LHCN-M2 (cell line): ENCODE measurements at places on chromosomes 6 and 20.
A peak's percentile ranks its signal among the peaks of the same experiment; 100 is the strongest.

GRCh38 chr6:3561725-3562124, 104.9 kb upstream of the SLC22A23 start:
- peak; percentile 23 for DNase-seq

DNA sequence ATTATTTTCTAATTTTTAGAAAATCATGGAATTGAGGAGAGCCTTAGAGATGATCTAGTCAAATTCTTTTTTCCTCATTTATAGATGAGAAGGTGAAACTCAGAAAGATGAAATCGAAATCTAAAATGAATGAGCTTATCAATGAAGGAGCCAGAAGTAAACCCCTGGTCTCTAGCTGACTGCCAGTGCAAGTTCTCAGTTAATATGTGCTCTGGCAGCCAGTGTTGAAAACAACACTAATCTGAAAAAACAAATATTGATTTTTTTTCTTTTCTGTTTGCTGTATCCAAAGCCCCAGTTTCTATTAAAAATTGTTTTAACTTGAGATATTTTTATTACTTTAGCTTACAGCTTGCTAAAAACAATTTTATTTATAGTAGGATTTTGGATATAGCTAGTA, 21.5 kb upstream of the PBOV1 start:
- DNase-seq: no peak

DNA sequence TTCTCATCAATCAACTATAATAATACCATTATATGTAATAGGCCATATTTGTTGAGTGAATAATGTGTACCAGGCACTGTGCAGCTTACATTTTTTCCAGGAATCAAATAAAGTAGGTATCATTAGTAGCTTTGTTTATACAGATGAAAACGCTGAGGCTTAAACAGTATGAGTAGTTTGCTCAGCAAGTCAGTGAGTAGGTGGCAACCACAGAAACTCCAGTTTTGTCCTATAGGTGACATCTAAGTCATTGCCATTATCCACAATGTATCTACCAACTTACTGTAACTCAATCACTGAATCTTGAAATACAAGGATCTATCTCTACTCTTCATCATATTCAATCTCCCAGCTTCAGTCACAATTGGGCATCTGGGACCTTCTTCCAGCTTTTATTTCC, 29.8 kb upstream of the TPBG start:
- no peak for DNase-seq

DNA sequence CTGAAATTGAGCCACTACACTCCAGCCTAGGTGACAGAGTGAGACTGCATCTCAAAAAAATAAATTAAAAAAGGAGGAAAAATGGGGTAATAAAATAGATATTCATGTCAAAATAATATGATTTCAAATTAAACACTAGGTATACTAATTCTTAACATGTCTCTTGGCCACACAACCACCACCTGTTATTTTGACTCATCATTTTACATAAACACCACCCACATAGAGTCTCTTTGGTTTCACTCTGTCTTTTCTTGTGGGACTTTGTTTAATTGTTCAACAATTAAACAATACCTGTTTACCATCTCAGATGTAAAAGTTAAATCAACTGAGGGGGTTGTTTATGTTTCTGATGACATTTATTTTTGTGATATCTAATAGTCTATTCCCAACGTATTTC, 476.8 kb upstream of the ADGRB3 start:
- peak; percentile 35 for DNase-seq

GRCh38 chr20:61253640-61254511, 1.8 kb downstream of the CDH4 start:
- DNase-seq: peak; percentile 3

GRCh38 chr6:4929097-4929718, 74.6 kb downstream of the RPP40 start:
- DNase-seq: no peak

DNA sequence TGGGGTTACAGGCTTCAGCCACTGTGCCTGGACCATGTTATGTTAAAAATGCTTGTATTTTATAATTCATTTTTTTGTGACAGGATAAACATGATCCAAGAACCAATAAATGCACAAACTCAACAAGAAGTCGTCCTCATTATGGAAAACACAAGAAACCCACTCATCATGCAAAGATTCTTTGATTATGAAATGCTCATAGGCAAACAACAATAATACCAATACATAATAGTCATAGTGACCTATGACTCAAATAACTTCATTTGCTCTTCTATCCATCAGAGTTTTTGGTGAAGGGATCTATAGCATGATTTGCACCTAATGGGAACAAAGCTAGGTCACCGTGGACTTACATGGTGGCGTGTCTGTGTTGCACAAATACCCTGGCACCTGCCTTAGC, 217.1 kb upstream of the THEMIS start:
- DNase-seq: no peak

DNA sequence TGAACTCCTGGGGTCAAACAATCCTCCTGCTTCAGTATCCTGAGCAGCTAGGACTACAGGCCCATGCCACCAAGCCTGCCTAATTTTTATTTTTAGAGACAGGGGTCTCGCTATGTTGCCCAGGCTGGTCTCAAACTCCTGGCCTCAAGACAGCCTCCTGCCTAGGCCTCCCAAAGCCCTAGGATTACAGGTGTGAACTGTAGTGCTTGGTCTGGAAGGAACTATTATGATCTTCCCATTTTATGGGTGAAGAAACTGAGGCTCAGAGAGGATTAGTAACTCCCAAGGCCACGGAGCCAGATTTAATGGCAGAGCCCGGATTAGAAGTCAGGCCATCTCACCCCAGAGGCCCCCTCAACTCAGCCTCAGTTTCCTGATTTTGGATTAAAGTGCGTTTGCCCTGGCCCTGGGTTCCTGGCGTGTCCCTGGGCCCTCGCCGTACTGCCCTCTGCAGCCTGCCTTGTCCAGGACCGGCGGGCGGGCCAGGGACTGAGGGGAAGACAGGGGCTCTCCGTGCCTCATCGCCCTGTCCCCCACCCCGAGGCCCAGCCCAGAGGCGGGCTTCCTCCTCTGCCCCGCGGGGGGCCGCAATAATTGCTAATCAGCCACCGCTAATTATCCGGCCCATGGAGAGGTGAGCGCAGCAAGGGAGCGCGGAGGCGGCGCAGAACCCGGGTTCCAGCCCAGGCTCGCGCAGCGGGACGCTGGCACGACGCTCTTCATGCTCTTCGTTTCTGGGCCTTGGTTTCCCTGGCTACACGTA, 34.9 kb downstream of the CD40 start:
- DNase-seq: no peak

DNA sequence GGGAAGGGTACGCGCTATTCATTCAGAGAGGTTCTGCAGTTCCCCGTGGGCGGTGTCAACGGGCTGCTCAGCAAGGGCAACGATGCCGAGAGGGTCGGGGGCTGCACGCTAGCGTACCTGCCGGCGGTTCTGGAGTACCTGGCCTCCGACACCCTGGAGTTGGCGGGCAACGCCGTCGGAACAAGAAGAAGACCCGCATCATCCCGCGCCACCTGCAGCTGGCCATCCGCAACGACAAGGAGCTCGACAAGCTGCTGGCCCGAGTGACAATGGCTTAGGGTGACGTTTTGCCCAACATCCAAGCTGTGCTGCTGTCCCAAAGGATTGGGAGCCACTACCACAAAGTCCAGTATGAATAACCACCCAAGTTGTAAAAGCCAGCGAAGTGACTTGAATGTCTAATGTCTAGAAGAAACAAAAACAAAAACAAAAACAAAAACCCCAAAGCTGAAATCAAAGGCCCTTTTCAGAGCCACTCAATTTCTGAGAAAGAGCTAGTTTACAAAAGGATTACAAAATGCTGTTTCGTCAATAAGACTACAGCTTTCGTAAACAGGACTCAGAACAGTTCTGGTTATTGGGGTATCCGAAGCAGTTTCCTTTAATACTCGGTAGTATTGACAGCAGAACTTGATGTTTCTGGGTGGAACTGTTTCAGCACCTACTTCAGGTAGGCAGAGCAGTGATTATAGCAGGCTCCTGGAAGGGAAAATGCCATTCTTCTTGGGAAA, 21.9 kb upstream of the SLC17A4 start:
- no peak for DNase-seq

GRCh38 chr20:62567246-62568044, 74.9 kb upstream of the SLCO4A1 start:
- DNase-seq: no peak

DNA sequence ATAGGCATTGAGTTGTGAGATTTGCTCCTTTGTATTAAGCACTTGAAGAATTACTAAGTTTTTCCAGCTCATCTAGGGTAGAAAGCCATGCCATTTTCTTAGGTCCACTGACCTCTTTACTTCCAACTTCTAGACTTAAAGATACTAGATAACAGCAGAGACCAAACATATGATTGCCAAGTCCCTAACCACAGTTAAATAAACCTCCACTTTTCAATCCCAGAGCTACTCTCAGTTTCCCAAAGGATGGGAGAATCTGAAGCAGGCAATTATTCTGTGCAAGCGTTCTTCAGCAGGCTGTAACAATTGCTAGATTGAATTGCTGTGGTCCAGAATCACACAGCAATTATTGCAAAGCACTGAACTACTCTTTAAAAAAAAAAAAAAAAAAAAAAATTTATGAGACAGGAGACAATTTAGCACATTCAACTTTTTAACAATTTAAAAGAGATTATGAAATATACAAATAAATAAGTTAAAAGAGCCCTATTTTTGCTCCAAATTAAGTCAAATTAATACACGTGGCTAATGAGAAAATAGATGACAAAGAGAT, 104.0 kb upstream of the PRSS16 start:
- DNase-seq: no peak

DNA sequence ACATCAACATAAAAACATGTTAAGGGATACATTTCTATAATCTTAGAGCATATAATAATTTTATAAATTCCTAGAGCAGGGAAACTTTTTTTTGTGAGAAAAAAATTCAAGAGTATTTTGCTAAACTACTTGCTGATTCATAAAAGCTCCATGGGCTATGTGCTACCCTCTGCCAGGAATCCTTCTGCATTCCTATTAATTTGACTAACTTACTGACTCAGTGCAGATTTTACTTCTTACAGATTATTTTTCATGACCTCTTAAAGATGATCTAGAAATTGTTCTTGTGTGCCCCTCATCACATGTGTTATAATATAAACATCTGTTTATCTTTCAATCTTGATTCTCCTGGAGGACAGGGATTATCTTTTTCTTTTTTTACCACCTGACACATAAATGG, 5.7 kb downstream of the VTA1 start:
- peak; percentile 49 for DNase-seq

- no peak for DNase-seq
Observed at GRCh38 chr6:77368660-77369313, 94.5 kb downstream of the HTR1B start.

- DNase-seq: peak; percentile 13
Observed at GRCh38 chr6:23414051-23414445, 712.0 kb upstream of the NRSN1 start.

DNA sequence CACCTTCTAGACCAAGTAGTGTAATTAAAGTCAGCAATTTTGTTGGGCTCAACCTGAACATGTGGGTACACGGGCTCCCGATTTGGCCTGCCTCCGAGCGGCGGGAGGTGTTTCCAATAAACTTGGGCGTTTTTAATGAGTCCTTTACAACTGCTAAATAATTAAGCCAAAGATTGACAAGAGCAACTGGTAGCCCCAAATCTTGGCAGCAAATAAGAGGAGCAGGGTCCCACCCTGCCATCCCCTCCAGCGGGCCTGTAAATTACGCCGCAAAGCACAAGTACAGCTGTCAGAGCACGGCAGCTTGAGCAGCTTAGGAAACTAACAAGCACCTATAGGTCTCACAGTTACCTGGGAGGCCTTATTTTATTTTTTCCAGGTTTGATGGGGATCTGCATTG, 217.1 kb downstream of the BMP7 start:
- no peak for DNase-seq

DNA sequence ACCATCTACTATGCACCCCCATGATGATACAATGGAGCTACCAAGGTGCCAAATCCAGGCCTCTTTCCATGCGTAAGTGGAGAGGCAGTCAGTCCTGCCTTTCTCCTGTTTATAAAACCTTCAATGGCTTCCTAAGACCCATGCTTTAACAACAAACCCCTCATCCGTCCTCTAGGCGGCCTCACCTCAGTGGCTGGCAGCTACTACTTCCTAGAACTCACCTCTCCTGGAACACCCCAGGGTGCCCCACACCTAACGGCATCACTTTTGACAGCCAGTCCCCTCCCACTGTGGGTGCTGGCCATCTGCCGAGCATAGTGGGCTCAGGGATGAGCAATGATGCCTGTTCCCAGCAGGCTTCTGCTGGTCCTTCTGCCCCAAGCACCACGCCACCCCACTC, 80.0 kb upstream of the TAB2 start:
- DNase-seq: no peak

GRCh38 chr6:126010040-126010439, 23.7 kb downstream of the TRMT11 start:
- no peak for DNase-seq
